Aorta (tissue), 5 donors: ENCODE measurements at places on chromosomes 2 and 18. TPM values are rescaled to one million over a fixed set of nuclear protein-coding genes. Genes with fewer than 3 reads are reported as not detected.

The STPG4 gene
- 0.75 TPM for total RNA-seq

The SIX3 gene
- not detected for total RNA-seq

The KLHL30 gene
- total RNA-seq = 9.0 TPM

DNA sequence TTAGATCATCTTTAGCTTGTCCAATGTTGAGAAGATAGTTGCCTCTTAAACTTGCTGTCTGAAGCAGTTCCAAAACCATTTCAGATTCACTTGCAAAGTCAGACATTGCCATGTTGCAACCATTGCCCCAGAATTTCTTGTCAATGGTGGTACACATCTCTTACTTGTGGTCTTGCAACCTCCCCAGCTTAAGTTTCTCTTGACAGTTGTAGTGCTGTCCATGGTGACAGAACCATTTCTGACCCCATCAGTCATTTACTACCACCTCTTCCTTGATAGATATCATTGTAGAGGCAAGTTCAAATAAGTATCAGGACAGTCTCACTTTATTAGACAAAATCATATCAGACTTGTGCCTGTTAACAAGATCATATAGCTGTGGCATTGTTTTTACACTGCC, 407.2 kb upstream of the HNRNPA3 start:
- no peak overlapping the region for H3K27ac ChIP-seq
- H3K27me3 ChIP-seq = no peaks in the 10 kb centered on the region
- no peaks in the 10 kb centered on the region for H3K36me3 ChIP-seq
- no peak overlapping the region for H3K4me3 ChIP-seq
- DNase-seq = no peak
- no peaks in the 10 kb centered on the region for H3K4me1 ChIP-seq

DNA sequence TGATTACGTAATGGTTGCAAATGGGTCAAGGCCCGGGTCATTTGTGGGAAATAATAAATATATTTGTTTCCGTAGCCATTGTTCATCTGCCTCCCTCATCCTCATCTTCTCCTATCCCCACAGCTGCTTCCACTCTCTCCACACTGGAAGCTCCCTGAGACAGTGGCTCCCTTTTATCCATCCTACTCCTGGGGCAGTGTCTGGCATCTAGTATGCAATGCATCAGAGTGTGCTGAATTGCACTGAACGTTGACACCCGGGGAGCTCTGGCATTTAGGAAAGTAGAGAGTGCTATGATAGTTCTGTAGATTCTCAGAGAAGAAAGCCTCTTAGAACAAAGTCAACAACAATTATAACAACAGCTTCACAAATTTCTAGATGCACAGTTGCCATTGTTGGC, 45.5 kb upstream of the NAB1 start:
- H3K36me3 ChIP-seq = no peaks in the 10 kb centered on the region
- no peaks in the 10 kb centered on the region for H3K4me1 ChIP-seq
- no peak for DNase-seq
- H3K27me3 ChIP-seq = no peaks in the 10 kb centered on the region

- no peak overlapping the region for H3K27ac ChIP-seq
- H3K4me1 ChIP-seq = no peaks in the 10 kb centered on the region
- no peak for DNase-seq
- no peaks in the 10 kb centered on the region for H3K36me3 ChIP-seq
These were observed 415.2 kb upstream of the KCNH7 start for GRCh38 chr2:163253621-163254285.

DNA sequence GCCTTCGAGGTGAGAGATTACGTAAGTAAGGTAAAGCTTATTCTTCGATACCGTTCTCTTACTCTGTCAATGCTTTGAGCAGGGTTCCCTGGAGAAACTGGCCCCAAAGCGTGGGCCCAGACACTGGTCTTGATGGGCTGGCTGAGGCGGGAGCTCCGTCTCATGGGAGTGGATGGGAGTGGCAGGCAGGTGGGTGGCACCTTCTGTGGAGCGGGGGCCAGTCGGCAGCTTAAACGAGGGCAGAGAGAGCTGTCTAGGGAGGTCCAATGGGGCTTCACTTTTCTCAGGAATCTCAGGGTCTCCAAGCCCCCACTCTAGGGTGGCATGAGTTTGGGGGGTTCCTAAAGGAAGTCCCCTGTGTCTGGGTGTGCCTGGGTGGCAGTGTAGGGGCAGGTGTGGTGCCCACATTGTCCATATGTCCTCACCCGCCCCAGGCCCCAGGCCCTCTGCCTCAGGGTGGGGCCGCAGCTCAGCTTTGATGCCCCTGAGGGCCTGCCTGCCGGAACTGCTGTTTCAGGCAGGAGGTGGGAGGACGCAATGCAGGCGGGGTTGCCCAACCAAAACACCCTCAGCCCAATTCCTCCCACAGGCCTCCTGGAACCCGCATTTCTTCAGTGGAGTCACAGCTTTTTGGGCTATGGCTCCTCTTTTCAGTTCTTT, 32.5 kb upstream of the FOSL2 start:
- H3K4me3 ChIP-seq = no peak overlapping the region
- DNase-seq = no peak
- H3K4me1 ChIP-seq = no peaks in the 10 kb centered on the region
- H3K27me3 ChIP-seq = no peaks in the 10 kb centered on the region

- H3K36me3 ChIP-seq = no peaks in the 10 kb centered on the region
- H3K4me3 ChIP-seq = no peak overlapping the region
- H3K27me3 ChIP-seq = no peaks in the 10 kb centered on the region
These were observed 141.0 kb downstream of the PHLPP1 start for GRCh38 chr18:62856294-62856693.
